Stimulated activated CD8-positive, alpha-beta memory T cell treated with anti-CD3 and anti-CD28 coated beads, Interleukin-7, amount 100 ng/mL, for 1 hour (primary cell): ENCODE measurements at places on chromosomes 3 and 15.

DNA sequence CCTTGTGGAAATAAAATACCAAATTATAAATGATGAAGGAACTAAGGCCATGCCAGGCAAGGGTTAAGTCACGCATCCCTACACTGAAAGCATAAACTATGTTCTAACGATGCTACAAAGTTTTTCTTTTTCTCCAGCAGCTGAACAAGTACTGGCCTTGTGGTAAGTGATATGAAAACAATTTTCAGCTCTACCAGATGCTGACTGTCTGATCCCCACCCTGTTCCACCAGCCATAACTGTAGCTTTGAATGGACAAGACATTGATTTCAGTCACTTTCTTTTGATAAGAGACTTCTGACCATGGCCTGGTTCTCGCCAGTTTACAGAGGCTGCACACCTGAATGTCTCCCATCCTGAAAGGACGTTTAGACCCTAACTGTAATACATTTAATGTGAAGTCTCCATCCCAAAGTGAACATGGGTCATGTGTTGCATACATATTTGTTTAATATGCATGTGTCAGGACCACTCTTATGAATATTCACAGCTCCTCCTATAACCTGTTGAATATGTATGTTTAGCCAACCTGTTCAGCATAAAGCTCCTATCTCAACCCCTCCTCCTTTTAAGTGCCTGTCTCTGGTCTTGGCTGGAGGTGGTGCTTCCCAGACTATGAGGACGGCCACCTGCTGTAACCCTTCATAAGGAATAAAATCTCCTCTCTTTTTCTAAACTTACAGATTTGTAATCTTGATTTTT, 33.4 kb downstream of the MASP1 start:
- DNase-seq = no peak

DNA sequence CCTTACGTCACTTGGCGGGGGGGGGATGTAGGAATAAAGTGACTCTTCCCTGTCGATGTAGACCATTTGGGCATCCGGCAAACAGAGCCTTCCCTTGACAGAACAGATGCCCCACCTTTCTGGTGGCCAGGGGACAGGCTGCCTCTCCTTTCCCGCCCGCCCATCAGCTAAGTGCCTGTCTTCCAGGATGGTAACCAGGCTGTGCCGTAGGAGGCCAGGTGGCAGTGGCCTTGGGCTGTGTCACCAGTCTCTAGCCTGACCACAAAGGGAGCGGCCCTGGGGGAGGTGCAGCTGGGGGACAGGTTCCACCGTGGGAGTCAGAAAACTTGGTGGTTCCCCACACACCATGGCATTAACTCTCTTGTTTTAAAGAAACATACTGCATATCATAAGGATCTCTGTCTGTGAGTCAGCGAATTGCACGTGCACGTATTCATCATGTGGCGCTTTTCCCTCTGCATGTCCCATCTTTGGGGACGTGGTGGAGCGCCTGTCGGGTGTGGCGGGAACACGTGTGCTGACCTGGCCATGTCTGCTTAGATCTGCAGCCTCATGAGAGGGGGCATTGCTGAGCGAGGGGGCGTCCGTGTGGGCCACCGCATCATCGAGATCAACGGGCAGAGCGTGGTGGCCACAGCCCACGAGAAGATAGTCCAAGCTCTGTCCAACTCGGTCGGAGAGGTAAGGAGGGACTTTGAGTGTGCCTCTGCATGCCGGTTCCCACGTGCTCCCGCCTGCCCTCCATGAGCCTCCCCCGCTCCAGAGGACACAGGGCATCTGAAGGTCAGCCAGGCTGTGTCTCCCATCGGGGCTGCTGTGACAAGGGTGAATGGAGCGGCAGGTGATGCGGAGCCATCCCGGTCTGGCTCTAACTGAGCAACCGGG, 156.0 kb downstream of the NSMCE3 start:
- DNase-seq = no peak

DNA sequence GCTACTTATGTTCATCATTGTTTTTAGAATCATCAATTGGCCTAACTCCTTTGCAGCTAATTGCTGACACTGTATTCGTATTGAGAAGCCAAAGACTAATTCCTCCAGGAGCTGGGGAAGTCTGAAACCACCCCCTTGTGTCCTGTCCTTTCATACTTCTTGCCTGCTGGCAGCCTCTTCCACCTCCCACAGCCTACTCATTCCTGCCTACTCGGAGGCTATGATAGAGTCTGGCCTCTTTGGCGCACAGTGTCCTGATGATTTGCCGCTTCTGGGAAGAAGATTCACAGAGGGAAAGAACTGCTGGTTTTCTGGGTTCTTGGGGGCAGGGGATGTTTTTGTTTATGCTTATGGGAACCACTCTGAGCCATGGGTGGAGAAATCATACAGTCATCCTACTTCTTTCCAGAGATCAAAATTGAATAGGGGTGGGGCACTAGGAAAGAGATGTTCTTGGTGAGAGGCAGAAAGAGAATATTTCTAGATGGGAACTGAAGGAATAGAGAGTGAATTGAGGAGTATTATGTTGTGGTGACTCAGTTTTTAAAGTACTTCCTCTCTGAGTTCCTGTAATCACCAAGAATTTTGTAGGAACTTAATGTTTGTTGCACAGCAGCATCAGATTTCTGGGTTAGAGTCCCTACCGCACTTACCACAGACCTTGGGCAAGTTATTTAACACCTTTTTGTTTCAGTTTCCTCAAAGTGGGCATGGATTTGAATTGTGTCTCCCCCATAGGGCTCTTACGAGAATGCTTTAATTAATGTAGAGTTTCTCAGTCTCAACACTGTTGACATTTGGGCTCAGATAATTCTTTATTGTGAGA, 22.1 kb upstream of the SCAANT1 start:
- no peak for DNase-seq

GRCh38 chr3:190258634-190259033, 63.6 kb downstream of the CLDN1 start:
- DNase-seq = no peak

DNA sequence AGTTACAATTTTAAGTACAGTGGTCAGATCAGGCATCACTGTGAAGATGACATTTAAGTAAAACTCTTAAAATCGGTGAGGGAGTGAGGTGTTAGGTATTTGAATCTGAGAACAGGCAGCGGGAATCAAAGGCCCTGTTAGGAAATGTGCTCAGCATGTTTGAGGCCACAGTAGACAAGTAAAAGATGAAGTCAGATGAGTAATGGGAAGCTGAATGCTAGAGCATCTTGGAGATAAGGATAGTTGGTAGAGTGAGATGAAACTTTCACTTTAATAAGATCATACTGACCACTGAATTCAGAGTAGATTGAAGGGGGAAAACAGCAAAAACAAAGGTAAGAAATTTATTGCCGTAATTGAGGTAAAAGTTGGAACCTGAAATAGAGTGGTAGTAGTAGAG, 61.6 kb downstream of the DCBLD2 start:
- no peak for DNase-seq

DNA sequence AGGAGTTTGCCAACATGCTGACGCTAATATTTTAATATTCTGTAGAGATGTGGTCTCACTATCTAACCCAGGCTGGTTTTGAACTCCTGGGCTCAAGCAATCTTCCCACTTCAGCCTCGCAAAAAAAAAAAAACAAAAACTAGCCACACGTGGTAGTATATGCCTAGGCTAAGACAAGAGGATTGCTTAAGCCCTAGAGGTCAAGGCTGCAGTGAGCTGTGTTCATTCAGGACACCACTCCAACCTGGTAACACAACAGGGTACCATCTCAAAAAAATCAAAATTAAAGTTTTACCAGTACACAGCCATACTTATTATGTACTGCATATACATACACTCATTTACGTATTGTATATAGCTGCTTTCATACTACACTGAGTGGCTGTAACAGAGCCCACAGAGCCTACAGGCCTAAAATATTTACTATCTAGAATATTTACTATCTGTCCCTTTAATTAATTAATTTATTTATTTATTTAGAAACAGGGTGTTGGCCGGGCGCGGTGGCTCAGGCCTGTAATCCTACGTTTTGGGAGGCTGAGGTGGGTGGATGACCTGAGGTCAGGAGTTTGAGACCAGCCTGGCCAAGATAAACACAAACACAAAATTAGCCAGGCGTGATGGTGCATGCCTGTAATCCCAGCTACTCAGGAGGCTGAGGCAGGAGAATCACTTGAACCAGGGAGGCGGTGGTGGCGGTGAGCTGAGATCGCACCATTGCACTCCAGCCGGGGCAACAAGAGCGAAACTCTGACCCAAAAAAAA, 23.2 kb downstream of the SMARCC1 start:
- DNase-seq = no peak

DNA sequence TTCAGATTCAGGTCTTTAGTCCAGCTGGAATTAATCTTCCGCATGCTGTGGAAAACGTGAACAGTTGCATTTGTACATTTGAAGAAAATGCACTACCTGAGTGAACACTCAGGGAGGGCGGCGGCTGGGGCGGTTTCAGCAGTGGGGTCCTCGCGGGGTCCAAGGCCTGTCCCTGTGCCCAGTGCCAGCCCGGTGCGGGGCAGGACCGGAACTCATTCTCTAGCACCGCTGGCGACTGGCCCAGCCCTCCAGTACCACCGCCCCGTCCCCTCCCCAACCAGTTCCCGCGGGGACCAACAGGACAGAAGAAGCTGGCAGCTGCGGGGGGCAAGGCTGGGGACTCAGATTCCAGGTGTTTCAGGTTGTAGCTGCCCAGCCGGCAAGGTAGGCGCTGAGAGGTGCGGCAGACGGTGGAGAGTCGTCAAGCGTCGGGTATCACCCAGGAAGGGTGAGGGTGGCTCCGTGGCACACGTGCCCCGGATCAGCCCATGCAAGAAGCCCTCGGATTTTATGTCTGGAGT, 72.2 kb upstream of the ARNT2 start:
- DNase-seq = no peak

GRCh38 chr15:51776952-51777569, 25.7 kb downstream of the TMOD2 start:
- peak; percentile 24 for DNase-seq

GRCh38 chr15:94019062-94019461, 212.3 kb upstream of the MCTP2 start:
- DNase-seq = no peak

DNA sequence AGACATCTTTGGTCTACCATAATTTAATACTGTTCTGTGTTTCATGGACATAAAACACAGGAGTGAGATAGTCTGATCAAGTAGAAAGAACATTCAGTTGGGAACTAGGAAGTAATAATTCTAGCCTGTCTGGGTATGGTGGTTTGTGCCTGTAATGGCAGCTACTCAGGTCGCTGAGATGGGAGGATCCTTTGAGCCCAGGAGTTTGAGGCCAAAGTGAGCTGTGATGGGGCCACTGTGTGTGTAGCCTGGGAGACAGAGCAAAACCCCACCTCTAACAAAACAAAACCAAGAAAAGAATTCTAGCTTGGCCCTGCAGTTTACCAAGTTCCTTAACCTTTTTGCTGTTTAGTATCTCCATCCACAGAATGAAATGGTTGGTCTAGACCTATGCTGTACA, 36.8 kb downstream of the KAT2B start:
- no peak for DNase-seq

GRCh38 chr15:58457466-58457965, 25.7 kb downstream of the LIPC start:
- DNase-seq = no peak
